HT1080 (cell line): ENCODE measurements at places on chromosomes 2 and 18.

- DNase-seq = no peak
Observed at GRCh38 chr2:102634831-102635241, 15.5 kb downstream of the SLC9A2 start.

DNA sequence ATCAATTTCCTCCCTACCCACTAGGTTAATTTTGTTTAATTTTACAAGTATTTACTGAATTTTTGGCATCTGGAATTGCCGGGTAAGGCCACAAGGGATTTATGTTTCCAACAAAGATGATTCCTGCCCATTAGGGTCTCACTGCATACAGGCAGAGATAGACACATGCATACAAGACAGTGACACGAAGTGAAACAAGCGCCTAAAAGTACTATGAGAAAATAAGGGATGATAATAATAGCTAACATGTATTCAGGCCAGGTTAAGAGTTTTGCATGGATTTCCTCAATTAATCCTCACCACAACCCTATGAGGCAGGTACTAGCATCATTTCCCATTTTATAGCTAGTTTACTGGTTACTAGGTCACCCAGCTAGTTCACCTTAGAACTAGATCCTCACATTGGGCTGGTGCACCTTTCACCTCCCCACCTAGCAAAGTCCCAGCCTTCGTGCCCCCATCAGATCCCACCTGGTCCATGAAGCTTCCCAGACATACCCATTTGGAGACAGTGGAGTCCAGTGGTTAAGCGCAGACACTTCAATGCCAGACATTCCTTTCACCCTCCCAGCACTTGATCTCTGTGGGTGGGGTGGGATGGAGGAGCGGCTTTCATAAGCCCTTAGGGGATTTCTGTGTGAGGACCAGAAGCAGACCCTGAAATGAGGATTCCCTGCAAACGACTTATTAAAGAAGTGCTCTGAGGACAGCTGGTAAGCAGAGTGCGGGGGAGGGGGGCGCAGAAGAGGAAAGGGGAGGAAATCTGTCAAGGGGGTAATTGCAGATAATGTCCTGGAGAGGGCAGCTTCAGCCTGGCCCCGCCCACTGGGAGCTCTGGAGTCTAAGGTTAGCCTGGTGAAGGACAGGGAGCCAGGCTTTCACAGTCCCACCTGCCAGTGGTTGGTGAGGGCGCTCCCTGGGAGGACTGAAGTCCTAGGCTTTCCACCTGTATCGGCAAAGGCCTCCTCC, 5.8 kb upstream of the DGUOK start:
- DNase-seq = peak; percentile 27

- DNase-seq = peak; percentile 41
Observed at GRCh38 chr18:64037812-64038414, 68.0 kb downstream of the SERPINB8 start.

- no peak for DNase-seq
Observed at GRCh38 chr18:77648411-77648810, 398.8 kb downstream of the GALR1 start.

DNA sequence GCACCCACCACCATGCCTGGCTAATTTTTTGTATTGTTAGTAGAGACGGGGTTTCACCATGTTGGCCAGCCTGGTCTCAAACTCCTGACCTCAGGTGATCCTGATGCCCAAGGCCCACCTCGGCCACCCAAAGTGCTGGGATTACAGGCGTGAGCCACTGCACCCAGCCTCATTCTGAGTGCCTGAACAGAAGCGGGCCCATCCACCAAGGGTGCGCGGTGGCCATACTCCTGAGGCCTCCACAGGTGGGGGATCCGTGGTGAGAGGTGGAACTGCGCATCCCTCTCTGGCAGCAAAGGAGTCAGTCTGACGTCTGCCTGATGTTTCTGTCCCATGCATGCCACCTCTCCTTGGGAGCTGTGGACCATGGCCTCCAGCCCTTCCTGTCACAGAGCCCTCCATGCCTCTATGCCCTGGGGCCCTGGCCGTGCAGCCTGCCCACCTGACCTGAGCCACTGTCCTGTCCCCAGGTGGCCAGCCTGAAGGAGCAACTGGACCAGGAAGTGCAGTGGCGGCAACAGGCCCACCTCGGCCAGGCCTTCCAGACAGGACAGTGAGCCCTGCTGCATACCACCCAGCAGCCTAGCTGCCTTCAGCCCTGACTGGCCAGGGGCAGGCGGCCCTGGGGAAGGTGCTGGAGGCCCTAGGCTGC, 7.6 kb upstream of the SNED1 start:
- DNase-seq = no peak

GRCh38 chr2:38109732-38110181, 33.8 kb upstream of the CYP1B1 start:
- DNase-seq = no peak

DNA sequence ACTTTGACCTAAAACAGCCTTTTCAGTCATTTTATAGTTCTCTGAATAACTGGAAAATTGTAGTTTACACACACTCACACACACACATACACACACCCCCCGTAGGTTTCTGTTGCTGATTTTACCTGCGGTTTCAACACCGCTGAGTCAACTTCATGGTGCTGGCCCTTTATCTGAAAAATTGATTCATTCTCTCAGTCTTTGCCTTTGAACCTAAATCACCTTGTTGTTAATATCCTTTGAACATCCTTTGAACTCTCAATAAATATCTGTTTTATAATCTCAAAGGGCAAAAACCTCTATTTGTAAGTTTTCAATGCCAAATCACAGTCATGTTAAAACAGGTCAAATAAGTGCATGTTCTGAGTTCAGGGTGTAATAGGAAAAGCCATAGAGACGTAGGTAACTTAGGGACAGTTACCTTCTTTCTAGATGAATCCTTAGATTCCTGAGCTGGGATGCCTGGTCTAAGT, 109.0 kb upstream of the BZW1 start:
- DNase-seq = no peak

GRCh38 chr18:29596959-29597358, 1420.0 kb upstream of the CDH2 start:
- DNase-seq = no peak

DNA sequence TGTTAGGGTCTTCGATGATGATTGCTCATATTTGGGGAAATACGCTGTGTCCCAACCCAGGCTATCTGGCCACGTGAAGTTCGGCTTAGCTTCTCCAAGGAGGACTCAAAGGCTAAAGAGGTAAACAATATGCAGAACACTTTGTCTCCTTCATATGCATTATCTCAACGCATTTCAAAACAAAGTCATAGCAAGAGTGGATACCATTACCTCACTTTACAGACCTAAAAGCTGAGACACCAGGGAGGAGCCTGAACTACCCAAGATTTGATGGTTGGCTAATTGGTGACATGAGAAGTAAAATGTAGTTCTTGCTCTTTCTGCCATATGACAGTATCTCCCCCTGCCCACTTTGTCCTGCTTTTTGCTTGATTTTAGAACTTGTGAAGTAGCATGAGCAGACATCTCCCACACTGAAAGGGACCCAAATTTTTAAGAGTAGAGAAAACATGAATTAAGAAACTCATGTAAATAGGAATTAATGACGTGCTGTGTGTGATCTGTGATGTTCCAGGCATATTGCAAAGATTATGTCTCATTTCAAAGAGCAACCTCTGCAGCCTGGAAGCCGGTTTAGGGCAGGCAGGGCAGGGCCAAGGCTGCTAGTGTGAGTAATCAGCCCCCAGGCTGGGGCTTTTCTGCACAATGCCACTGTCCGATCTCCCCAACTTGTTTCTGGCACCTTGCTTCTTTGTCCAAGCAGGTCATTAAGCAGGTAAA, 144.5 kb downstream of the BCL11A start:
- no peak for DNase-seq

DNA sequence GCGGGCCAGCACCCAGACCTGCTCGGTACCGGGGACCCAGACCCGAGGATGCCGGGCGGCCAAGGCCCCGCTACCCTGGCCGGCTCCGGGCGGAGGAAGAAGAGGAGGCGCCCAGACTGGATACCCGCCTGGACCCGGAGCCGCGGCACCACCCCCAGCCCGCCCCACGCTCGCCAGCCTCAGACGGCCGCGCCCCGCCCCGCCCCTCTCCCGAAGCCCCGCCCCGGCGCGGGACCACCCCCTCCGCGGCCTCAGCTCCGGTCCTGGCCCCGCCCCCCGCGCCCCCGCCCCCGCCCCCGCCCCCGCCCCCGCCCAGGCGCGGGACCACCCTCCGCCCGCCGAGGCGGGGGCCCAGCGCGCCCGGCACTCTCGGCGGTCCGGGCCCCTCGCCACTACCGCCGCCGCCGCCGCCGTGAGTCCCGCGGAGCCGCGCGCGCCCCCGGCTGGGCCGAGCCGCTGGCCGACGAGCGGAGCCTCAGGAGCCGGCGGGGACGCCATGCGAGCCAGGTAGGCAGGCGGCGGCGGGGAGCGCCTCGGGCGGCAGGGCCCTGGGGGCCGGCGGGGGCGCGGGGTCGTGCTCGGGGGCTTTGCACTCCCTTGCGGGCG, at the start of gene SH3BP4:
SH3BP4 (plus strand) TSS at position 354 of the 606 bp plus-strand sequence. CDS start 82,986 bp downstream, outside the sequence.
- DNase-seq = peak; percentile 32

DNA sequence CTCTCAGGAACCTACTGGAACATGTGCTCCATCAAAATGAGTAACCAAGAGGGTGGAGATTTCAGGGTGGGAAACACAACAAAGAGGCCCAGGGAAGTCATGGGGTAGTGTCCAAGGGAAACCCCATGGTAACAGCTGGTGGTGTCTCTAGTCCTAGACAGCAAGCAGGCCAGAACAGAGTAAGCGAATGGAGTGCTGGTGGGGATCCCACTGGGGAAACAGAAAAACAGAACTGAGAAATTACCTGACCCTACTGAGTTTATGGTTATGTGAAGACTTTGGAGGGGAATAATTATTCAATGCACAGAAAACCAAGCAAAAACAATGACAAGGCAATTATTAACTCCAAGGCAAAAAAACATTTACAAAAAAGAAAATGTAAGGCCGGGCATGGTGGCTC, 16.9 kb downstream of the ERCC3 start:
- DNase-seq = no peak

DNA sequence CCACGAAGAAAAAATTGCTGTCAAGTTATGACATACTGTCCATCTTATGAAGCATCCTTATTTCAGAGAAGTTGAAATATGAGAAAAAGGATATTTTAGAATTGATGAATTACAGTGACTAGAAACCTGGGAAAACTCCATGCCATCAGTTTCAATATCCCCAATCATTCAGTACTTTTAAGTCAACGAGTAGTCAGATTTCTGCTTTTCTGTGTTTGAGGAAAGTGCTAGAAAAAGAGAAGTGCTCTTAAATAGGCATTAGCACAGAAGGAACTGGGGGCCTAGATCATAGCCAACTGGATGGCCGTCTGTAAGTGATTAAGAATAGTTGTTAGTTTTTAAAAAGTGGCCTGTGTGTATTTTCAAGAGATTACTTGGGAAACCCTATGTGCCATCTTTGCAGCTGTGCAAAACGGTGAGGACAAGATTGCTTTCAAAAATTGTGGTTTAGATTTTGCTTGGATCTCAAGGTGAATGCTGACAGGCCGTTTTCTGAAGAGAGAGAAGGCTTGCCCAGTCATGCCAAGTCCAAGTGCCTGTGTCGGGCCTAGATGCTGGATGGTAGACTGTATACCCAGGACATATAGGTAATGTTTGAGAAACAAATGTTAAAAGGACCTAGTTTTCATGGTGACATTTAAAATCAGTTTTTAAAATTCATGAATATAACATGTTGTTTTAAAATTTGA, 5.1 kb downstream of the NEDD4L start:
- no peak for DNase-seq

DNA sequence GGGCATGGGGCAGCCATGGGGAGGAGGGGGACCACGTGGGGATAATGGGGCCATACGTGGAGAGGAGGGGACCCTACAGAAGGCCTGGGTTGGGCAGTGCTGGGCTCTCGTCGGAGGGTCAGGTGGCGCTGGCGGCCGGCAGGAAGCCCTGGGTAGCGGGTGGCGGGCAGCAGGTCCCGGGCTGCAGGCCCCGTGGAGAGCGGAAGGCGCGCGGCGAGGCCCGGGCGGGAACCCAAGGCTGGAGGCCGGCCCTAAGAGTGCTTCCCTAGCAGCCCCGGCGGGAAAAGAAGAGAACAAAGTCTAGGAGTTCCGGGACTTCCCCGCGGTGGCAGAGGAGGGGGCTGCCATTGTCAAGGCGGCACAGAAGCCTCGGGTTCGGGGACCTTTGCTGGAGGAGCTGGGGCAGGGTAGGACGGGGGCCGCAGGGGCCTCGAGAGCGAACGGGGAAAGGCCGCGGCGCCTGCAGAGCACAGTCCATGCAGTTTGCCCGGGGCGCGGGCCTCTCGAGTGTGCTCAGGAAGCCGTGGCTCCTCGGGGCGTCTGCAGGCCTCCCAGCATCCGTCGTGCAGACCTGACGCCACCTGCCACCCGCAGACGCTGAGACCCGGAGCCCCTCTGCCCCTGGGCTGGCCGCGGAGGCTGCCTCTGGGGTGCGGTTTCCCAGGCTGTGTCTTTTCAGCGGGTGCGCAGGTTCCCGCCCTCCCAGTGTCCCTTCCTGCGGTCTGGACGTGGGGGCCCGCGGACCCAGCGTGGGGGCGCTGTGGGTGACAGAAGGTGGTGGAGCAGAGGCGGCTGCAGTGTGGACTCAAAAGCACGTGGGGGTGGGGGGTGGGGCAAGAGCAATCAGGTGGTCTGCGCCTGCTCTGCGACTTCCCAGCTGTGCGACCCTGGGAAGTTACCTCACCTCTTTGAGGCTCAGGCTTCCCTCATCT, 19.4 kb upstream of the NCL start:
- peak; percentile 34 for DNase-seq

DNA sequence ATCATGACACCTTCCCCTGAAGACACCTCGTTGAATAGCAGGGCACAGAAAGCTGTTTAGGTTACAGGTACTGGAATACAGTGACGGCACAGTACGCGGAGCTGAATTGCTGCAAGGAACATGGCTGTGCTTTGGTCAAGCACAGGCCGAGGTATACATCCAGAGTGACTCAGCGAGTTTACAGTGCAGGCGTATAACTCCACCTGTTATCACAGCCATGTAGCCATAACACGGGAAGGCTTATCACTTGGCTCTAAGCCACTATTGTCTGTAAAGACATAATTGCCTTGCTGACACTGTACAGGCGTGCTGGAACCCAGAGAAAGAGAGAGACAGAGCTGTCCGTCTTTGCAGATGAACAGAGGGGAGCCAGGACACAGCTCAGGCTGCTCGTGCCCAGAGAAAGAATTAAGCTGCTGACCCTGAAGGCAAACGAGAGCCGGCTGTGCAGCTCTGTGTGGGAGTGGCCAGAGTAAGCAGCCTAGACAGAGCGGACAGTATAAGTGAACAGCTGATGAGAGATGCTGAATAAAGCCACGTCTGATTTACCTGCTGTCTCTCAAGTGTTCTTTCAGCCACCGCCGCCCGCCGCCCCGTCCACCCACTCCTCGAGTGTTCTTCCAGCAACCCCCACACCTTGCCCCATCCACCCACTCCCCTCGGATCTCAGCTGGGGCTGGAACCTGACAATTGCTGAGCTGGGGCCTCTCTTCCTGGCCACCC, 87.3 kb upstream of the PPP1CB start:
- DNase-seq = no peak

DNA sequence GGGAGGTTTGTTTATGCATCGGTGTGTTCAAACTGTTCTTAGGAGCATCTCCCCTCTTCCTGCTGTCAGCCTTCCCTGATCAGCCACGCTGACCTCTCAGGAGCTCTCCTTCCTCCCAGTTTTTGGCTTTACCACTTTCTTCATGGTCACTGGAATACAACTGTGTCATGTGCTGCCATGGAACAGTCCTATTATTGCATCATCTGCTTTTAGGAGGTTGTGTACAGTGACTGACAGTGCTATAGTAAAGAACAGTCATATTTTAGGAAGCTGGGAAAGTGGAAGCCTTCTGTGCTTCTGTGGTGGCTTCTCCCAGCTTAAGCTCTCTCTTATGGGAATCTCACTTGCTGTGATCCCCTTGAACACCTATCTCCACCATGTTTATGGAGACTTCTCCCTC, 165.5 kb downstream of the TPGS2 start:
- DNase-seq = peak; percentile 6
